CD8-positive, alpha-beta memory T cell (primary cell): ENCODE measurements at places on chromosomes 2 and 18. TPM values are rescaled to one million over a fixed set of nuclear protein-coding genes. Genes with fewer than 3 reads are reported as not detected.

Gene NDC80
- 41.6 TPM for total RNA-seq

- DNase-seq, result no peak
Observed at GRCh38 chr2:117432746-117433145, 381.7 kb upstream of the DDX18 start.

Gene ARMC9
- total RNA-seq, result 5.3 TPM

DNA sequence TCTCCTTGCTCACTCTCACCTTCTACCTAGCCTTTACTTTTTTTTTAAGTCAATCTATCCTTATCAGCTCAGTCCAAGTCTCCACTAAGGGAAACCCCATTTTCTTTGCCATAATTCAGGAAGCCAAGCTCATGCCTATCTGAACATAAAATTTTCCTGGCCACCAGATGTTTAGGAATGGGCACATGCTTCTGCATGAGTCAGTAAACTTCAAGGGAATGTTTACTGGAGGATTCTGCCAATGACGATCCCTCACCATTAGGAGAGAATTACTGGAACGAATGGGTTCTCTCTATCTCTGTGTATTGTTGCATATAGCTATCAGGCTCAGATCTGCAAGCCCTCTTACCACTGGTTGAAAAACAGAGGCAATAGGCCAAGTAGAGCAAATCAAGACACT lies 731.7 kb upstream of the ZNF804A start:
- no peak for DNase-seq

Gene FMNL2
- 0.58 TPM for total RNA-seq
